ENCODE measurements at places on chromosomes 13 and 19.

DNA sequence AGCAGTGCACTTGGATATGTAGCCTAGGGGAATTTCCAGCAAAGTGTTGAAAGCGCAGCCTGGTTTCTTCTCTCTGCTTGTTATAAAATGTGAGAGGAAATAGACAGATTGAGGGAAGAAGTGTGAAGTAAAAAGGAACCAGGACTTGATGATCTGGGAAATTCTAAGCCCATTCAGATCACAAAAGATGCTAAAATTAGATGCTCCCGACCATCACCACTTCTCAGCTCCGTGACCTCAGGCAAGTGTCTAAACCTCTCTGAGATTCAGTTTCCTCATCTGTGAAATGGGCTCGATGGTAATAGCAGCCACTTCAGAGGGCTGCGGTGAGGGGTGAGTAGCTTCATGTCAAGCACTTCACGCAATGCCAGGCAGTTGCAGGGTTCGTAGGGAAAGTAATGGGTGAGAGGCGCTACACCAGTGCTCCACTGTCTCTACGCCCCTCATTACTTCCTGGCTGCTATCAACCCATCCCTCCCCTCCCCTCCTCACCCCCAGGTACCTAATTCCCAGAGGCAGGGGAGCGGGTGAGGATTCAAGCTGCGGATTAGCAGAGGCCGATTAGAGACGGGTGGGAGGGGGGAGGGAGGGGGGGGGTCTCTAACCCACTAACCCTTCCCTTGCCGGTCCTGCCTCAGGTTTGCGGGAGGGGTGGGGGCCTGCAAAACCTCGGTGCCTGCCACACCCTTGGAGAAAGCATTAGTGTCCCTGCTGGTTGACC lies 9.0 kb upstream of the NFIC start:
- no peak for DNase-seq

DNA sequence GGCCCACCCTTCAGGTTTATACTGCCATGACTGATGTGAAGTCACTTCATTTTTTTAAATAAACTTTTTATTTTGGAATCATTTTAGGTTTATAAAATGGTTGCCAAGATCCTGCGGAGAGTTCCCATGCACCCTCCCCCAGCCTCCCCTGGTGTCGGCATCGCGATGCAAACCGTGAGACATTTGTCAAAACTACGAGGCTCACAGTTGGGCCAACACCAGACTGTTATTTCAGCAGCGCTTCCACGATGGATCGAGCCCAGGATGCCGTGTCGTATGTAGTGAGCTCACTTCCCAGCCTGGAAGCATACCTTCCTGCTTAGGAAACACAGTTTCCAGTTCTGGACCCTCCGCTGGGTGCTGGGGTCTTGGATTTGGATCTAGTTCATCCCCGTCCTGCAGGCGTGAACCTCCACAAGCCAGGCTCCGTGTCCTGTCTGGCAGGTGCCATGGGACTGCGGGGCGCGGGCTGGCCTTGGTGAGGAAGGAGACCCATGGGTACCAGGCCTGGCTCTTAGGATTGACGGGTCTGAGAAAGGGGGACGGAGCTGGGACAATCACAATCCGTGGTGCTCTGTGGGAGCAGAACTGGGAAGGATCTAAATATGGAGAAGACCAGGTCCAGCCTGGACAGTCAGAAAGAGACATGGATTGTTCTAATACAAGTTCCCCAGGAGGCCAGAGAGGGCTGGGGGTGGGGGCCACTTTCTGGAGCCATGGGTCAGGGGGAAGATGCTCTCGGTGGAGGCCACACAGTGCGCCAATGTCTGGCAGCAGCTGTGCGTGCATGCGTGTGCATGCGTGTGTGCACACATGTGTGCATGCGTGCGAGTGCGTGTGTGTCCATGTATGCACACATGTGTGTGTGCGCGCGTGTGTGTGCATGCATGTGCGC lies 2.4 kb upstream of the SBK2 start:
- no peak for DNase-seq

GRCh38 chr19:16015805-16016173 lies 60.5 kb upstream of the TPM4 start:
- DNase-seq = no peak

DNA sequence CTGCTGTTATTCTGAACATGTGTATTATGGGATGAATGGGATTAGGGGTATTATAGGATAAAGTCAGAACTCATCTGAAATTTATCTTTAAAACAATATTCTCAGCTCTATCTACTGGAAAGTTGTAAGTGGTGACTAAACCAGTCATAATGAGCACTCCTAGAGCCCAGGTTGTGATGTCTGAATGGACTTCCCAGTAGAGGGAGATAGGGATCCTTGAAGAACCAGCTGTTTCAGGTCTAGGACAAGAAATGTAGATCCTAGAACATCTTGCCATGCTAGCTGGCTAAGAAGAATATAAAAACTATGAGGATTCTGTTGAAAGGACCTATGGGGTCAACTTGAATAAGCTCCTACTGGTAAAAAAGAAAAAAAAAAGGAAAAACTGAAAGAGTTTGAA lies 310.8 kb downstream of the SLC7A1 start:
- no peak for DNase-seq

DNA sequence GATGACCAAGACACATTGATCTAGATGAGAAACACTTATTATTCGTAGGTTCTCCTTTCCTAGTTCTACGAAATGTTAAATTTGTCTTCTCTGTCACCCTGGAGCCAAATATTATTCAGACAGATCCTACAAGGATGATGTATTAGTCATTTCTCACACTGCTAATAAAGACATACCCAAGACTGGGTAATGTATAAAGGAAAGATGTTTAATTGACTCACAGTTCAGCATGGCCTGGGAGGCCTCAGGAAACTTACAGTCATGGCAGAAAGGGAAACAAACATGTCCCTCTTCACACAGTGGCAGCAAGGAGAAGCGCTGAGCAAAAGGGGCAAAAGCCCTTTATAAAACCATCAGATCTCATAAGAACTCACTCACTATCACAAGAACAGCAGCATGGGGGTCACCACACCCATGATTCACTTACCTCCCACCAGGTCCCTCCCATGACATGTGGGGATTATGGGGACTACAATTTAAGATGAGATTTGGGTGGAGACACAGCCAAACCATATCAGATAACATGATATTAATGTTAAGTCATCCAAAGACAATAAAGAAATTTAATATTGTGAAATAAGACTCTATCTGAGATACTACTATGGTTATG lies 1248.8 kb upstream of the SLC10A2 start:
- no peak for DNase-seq

All from stimulated activated CD4-positive, alpha-beta T cell treated with anti-CD3 and anti-CD28 coated beads, Interleukin-1b, Interleukin-23, amount 100 ng/mL, for 1 hour (primary cell).